ENCODE measurements at places on chromosomes 5 and 9. TPM values are rescaled to one million over a fixed set of nuclear protein-coding genes. Genes with fewer than 3 reads are reported as not detected.

SMARCA2 gene
- 90.9 TPM for total RNA-seq

HAND1 gene
- not detected for total RNA-seq

PCDHA12 gene
- 3.3 TPM for total RNA-seq

TSSK1B gene
- total RNA-seq: not detected

DNA sequence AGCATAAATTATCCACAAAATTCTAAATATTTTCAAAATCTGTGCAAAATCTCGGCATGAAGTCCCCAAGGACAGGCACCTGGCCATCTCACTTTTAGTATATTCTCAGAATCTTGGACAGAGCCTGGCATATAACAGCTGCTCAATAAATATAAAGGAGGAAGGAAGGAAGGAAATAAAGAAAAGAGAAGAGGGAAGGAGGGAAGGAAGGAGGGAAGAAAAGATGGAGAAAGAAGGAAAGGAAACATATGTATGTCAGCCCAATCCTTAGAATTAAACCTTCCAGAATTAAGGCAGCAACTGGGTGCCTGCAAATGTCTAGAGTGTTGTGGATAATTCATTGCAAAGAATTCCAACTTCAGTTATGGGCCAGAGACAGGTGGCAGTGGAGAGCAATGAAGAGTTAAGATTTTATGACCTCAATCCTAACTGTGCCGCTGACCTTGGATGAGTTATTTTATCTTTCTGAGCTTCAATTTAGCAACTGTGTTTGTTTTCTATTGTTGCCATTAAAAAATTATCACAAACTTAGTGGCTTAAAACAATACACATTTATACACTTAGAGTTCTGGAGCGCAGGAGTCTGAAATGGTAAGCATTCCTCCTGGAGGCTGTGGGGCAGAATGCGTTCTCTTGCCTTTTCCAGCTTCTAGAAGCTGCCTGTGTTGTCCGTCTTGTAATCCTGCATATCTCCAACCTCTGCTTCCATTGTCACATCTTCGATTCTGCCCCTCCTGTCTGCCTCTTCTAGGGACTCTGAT is 200.9 kb upstream of the MSX2 start:
- H3K27ac ChIP-seq: no peak overlapping the region
- no peak overlapping the region for H3K4me3 ChIP-seq
- H3K4me1 ChIP-seq: no peaks in the 10 kb centered on the region
- H3K36me3 ChIP-seq: no peaks in the 10 kb centered on the region
- peaks cover 19% of the 10 kb centered on the region for H3K27me3 ChIP-seq
- DNase-seq: no peak

DNA sequence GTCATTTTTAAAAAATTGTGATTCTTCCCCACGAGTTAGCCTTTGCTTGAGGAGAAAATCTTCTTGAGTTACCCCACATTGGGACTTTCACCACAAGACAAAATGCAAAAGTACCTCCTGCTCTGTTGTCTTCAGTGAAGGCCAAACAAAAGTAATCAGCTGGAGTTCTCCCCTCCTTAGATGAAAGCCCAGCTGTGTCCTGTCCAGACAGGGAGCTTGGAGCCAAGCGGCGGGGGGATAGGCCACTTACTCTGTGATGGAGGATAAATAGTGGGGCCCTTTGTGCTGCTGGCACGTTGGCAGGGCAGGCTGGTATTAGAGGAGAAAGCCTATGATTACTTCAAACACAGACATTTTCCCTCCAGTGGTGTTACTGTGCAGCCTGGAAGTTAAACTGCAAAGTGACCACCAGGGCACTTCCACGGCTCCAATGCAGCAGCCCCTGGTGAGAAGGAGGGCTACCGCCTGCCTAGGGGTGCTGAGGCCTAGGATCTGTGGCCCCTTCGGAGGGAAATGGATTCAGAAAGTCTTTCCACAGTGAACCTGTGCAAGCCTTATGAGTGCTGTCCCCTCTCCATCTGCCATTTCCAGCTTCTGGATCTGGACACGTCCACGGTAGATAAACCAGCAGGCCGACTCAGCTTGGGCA is 155.0 kb downstream of the TMEM167A start:
- no peak for DNase-seq
- no peak overlapping the region for H3K4me3 ChIP-seq
- H3K27ac ChIP-seq: no peak overlapping the region
- no peaks in the 10 kb centered on the region for H3K4me1 ChIP-seq
- H3K27me3 ChIP-seq: no peaks in the 10 kb centered on the region

DNA sequence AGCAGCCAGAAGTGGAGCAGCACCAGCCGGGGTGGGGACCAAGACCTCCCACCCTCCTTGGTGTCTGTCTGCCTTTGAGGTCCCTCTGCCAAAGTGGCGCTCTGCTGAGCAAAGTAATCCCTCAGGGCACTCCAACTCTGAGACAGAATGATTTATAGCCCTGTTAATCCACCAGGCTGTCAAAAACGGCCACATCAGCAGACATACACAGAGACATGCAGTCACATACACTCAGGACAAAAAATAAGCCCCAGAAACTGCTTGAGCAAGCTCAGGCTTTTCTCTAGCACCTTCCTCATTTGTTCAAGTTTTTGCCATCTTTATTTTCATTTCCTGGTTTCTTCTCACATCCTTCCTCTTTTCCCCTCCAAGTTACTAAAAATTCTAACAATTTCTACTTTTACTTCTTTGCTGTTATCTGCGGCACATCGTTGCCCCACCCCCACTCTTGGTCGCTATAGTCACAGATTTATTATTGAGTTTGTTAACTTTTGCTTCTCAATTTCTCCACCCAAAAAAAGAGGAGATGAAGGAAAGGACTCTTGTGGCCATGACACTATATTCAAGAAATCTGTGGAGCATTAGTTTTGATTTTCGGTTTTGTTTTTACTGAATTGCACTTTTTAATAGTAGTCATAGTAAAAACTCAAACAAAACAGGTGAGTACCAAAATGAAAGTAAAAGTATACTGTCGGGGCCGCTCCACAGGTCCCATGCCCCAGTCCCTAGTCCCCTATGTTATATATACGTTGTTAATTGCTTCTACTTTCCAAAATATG is 17.4 kb upstream of the ADRB2 start:
- H3K27ac ChIP-seq: no peak overlapping the region
- no peaks in the 10 kb centered on the region for H3K36me3 ChIP-seq
- no peaks in the 10 kb centered on the region for H3K27me3 ChIP-seq

DNA sequence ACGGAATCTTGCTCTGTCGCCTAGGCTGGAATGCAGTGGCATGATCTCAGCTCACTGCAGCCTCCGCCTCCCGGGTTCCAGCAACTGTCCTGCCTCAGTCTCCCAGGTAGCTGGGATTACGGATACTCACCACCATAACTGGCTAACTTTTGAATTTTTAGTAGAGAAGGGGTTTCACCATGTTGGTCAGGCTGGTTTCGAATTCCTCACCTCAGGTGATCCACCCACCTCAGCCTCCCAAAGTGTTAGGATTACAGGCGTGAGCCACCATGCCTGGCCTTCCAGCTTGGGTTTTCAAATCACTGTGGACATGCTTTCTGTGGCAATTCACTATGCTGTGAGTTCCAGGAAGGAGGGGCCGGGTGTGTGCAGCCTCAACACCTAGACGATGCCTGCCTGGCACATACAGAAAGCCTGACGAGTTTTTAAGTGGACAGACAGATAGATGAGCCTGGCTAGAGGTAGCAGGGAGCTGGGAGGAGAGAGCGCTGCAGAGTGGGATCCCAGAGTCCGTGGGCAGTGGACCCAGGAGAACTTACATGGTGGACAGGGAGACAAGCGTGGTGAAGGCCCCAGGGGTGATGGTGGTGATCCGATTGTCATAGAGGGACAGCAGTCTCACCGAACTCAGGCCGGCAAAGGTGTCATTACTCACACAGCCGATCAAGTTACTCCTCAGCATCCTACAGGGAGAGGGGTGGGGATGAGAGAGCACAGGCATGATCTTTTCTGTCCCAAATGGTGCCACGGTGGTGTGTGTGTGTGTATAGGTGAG is 173.4 kb upstream of the PANK3 start:
- peaks cover 53% of the 10 kb centered on the region for H3K36me3 ChIP-seq
- no peak for DNase-seq
- H3K4me1 ChIP-seq: no peaks in the 10 kb centered on the region
- no peaks in the 10 kb centered on the region for H3K27me3 ChIP-seq
- H3K4me3 ChIP-seq: no peak overlapping the region
- H3K27ac ChIP-seq: no peak overlapping the region

DNA sequence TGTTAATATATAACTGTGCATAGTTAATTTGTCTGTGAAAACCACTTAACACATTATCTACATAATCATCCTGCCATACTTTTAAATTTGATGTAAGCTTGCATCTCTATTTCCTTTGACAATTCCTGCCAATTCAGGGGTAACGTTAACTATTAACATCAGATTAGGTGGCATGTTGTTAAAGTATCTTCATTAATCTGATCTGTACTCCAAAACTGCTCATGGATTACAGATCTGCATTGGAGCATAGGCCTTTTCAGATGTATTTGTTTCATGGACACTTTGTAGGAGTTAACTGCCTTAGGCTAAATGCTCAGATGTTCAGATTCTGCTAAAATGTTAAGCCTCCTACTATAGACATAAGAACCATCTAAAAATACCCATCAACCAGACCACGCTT is 3.1 kb downstream of the RPS6 start:
- H3K4me1 ChIP-seq: peaks cover 31% of the 10 kb centered on the region
- no peaks in the 10 kb centered on the region for H3K27me3 ChIP-seq
- peaks cover 73% of the 10 kb centered on the region for H3K36me3 ChIP-seq
- H3K27ac ChIP-seq: no peak overlapping the region
- DNase-seq: no peak

DNA sequence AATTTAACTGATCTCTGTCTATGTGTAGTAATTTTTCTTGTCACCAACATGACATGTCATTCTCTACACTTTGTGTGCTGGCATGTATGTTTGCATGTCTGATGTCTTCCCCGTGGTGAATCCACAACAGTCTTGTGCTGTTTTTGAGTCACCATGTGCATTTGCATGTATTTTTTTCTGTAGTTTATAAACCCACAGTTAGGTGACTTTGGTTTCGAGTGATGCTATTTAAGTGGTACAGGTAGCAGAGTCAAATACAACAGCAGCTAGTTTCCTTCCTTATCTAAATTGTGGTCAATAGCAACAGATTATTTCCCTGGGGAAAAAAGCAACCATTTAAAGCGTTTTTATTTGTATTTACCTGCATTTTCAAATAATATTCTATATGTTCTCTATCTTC is 89.9 kb upstream of the FSD1L start:
- H3K36me3 ChIP-seq: peaks cover 4% of the 10 kb centered on the region
- no peaks in the 10 kb centered on the region for H3K27me3 ChIP-seq
- no peak for DNase-seq
- H3K27ac ChIP-seq: no peak overlapping the region
- H3K4me1 ChIP-seq: no peaks in the 10 kb centered on the region

DNA sequence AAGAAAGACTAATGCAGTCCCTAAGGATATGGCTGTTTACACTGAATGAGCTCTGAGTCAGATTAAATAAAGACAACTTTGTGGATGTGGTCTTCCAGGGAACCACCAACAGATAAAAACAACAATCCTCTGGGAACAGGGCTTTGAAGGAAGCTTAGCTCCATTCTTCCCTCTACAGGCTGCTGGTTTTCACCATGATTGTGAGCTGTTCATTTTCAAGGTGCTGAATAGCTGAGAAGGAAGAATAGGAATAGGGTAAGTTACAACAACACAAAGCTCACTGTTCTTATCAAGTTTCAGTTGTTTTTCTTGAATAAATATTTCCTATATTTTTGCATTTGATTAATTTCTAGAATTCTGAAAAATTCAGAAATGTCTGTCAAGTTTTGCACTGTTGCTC is 25.9 kb upstream of the PTAR1 start:
- H3K4me3 ChIP-seq: no peak overlapping the region
- no peaks in the 10 kb centered on the region for H3K27me3 ChIP-seq
- no peaks in the 10 kb centered on the region for H3K4me1 ChIP-seq
- DNase-seq: no peak
- H3K36me3 ChIP-seq: no peaks in the 10 kb centered on the region

GRCh38 chr5:132566657-132567056 is 9.9 kb downstream of the RAD50 start:
- H3K27ac ChIP-seq: no peak overlapping the region
- H3K27me3 ChIP-seq: no peaks in the 10 kb centered on the region
- no peak for DNase-seq
- H3K4me3 ChIP-seq: no peak overlapping the region
- peaks cover 60% of the 10 kb centered on the region for H3K36me3 ChIP-seq

DNA sequence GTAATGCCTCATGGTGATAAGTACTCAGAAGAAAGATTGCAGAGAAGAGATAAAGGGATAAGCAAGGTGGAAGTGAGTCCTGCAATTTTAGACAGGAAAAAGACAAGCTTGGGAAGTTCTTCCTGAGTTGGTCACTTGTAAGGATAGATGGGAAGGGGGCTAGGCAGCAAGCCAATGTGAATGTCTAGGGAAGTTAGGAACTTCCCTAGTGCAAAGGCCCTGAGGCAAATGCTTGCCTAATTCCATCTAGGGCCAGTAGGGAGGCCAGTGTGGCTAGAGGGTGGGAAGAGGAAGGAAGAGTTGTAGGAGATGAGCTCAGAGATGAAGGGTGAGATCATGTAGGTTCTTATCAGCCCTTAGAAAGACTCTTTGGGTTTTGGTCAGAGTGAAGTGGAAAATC is 206.6 kb downstream of the MAT2B start:
- no peak for DNase-seq
- H3K36me3 ChIP-seq: no peaks in the 10 kb centered on the region
- no peak overlapping the region for H3K4me3 ChIP-seq
- H3K27me3 ChIP-seq: no peaks in the 10 kb centered on the region
- no peaks in the 10 kb centered on the region for H3K4me1 ChIP-seq

GRCh38 chr5:131491749-131492148 is 143.3 kb downstream of the RAPGEF6 start:
- H3K4me1 ChIP-seq: no peaks in the 10 kb centered on the region
- H3K4me3 ChIP-seq: no peak overlapping the region
- peaks cover 14% of the 10 kb centered on the region for H3K36me3 ChIP-seq
- no peaks in the 10 kb centered on the region for H3K27me3 ChIP-seq
- H3K27ac ChIP-seq: no peak overlapping the region
- DNase-seq: no peak

- H3K4me1 ChIP-seq: peaks cover 1% of the 10 kb centered on the region
- DNase-seq: no peak
- no peaks in the 10 kb centered on the region for H3K27me3 ChIP-seq
- H3K27ac ChIP-seq: no peak overlapping the region
- H3K4me3 ChIP-seq: no peak overlapping the region
- no peaks in the 10 kb centered on the region for H3K36me3 ChIP-seq
Measured at GRCh38 chr5:180084638-180085561, 13.3 kb upstream of the RNF130 start.

GRCh38 chr5:173675287-173675996 is 59.0 kb upstream of the BOD1 start:
- no peaks in the 10 kb centered on the region for H3K27me3 ChIP-seq
- H3K4me1 ChIP-seq: peaks cover 9% of the 10 kb centered on the region
- no peak overlapping the region for H3K27ac ChIP-seq
- H3K4me3 ChIP-seq: no peak overlapping the region
- no peak for DNase-seq

GRCh38 chr5:116355819-116356601 is 218.6 kb downstream of the SEMA6A start:
- H3K4me1 ChIP-seq: peaks cover 20% of the 10 kb centered on the region
- no peaks in the 10 kb centered on the region for H3K36me3 ChIP-seq
- DNase-seq: no peak
- no peak overlapping the region for H3K4me3 ChIP-seq
- no peak overlapping the region for H3K27ac ChIP-seq
